NCI-H1694 (cell line): ENCODE measurements at places on chromosomes 7 and 10.
A peak's percentile ranks its signal among the peaks of the same experiment; 100 is the strongest.

GRCh38 chr10:29859521-29860130 is 199.8 kb downstream of the JCAD start:
- no peak for DNase-seq

DNA sequence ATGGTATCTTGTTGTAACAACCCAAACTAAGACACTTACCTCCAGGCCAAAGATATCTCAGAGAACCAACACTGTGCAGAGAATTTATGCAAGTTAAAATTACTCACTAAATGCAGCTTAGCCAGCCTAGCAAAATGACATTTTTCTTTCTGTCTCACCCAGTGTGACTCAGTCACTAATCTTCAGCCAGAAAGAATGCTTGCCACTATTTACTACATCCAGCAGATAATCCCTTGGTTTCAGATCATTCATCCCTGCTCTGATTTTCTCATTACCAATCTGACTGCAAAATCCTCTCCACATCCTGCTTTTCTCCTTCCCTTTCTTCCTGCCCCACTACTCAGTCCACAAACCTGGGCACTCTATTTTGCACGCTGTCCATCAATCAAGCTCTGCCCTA is 93.5 kb upstream of the NEBL start:
- no peak for DNase-seq

- no peak for DNase-seq
Observed at GRCh38 chr10:96397902-96398301, 39.1 kb upstream of the OPALIN start.

- no peak for DNase-seq
Observed at GRCh38 chr7:76193466-76193865, 8.2 kb upstream of the SRRM3 start.

DNA sequence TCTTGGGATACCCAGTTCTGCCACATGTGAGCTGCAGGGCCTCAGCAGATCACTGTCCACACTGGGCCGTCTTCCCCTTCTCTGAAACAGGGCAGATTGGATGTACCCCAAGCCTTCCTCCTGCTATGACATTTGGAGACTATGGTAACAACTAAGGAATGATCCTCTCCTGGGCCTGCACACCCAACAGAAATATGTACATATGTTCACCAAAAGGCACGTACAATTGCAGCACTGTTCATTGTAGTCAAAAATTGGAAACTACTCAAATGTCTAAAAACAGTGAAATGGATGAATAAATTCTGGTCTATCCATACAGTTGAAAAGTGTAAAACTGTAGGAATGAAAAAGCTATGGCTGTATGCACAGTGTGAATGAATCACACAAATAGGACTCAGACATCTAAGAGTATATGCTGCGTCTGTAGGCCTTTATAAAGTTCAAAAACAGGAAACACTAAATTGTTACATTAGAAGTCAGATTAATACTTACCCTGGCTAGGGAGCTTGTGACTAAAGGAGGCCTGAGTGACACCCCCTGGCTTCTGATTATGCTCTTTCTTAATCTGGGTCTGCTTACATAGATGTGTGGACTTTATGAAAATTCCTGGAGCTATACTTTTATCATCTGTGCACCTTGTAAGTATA is 16.1 kb upstream of the XPNPEP1 start:
- no peak for DNase-seq

GRCh38 chr7:139016931-139017511 is 18.8 kb downstream of the ZC3HAV1L start:
- DNase-seq = peak; percentile 82

GRCh38 chr10:26914898-26915297 is 54.1 kb upstream of the ABI1 start:
- no peak for DNase-seq

- no peak for DNase-seq
Observed at GRCh38 chr7:3585826-3586225, 284.8 kb downstream of the SDK1 start.

- no peak for DNase-seq
Observed at GRCh38 chr7:144763291-144763690, 72.6 kb downstream of the TPK1 start.

DNA sequence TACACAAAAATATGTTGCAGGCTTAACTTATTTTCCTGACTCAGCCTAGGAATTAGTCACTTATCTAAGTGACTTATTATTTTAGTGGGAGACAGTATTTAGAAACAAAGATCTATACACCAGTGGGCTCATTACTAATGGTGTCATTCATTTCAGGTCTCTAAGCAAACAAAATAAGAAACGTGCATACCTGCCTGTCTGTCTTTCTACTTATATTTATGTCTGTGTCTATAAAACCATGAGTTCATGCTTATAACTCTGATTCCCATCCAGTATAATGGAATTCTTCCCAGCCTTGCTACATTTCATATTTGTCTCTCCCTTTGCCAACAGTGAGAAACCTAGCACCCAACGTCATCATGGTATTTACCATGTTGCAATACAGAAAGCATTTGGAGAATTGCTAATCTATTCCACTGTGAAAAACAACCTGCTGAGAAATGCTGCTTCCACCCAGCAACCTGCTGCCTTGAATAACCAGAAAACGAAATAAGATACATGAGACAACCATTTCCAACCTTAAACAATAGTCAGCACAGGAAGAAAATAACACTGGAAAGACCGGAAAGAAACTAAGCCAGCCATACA is 501.0 kb downstream of the GLRX3 start:
- no peak for DNase-seq

- no peak for DNase-seq
Observed at GRCh38 chr10:9230625-9231024, 1176.1 kb downstream of the GATA3 start.

- no peak for DNase-seq
Observed at GRCh38 chr10:86802473-86803108, 46.2 kb downstream of the BMPR1A start.

GRCh38 chr7:154918741-154919140 is 84.2 kb downstream of the PAXIP1 start:
- no peak for DNase-seq

DNA sequence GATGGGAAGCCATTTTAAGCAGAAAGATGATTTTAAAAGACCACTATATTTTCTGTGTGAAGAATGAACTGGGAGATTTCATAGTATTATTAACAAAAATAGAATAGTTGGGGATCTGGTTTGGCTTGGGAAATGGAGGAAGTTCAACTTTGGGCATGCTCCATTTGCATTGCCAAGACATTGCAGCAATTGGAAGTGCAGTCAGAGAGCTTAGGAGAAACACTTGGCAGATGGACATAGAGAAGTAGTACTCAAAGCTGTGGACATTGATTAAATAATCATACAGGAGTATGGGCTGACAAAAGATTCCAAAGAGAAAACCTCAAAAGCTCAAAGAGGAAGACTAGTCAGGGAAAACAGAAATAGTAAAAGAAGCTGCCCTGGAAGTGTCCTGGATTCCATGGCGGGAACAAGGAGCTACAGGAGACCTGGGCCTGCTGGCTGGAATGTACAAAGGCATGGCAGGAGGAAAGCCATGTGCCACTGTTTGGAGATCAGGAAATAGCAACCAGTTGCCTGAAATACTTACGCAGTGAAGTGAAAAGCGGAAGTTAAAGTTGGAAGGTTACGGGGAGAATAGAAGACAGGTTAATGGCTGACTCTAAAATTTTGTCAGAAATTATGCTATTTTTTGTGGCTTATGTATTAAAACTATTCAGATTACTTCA is 93.6 kb upstream of the MXI1 start:
- DNase-seq = no peak
